ENCODE measurements at places on chromosomes 3 and 15.

GRCh38 chr15:99443768-99444446 lies 121.9 kb upstream of the MEF2A start:
- DNase-seq = no peak

- DNase-seq = no peak
Measured at GRCh38 chr15:80856809-80857377, 77.7 kb downstream of the CEMIP start.

DNA sequence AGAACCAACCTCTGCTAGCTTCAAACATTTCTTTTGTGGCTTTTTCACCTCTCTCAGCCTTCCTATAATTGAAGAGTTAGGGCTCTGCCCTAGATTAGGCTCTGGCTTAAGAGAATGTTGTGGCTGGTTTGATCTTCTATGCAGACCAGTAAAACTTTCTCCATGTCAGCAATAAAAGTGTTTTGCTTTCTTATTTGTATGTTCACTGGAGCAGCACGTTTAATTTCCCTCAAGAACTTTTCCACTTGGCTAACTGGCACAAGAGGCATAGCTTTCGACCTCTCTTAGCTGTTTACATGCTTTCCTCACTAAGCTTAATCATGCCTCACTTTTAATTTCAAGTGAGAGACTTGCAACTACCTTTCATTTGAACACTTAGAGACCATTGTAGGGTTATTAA lies 964.7 kb downstream of the ROBO2 start:
- DNase-seq = no peak

- no peak for DNase-seq
Measured at GRCh38 chr3:11581237-11582190, 62.2 kb downstream of the VGLL4 start.

DNA sequence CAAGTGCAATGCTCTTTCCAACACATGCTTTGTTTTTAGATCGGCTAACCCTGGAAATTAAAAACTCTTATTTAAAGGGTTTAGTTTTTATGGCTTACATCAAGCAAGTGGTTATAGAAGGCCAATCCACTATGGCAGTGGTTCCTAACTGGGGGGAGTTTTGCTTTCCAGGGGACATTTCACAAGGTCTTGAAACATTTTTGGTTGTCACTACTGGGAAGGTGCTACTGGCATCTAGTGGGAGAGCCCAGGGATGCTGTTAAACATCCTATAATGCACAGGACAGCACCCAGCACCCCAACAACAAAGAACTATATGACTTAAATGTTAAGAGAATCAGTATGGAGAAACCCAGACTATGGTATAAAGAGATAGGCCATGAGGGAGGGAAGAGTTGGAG lies 439.0 kb downstream of the NTRK3 start:
- DNase-seq = no peak

DNA sequence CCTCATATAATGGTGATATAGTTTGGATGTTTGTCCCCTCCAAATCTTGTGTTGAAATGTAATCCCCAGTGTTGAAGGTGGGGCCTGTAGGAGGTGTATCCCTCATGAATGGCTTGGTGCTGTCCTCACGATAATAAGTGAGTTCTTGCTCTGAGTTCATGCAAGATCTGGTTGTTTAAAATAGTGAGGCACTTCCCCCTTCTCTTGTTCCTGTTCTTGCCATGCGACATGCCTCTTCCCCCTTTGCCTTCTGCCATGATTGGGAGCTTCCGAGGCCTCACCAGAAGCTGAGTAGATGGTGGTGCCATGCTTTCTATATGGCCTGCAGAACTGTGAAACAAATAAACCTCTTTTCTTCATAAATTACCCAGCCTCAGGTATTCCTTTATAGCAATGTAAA lies 39.2 kb downstream of the REC114 start:
- no peak for DNase-seq

DNA sequence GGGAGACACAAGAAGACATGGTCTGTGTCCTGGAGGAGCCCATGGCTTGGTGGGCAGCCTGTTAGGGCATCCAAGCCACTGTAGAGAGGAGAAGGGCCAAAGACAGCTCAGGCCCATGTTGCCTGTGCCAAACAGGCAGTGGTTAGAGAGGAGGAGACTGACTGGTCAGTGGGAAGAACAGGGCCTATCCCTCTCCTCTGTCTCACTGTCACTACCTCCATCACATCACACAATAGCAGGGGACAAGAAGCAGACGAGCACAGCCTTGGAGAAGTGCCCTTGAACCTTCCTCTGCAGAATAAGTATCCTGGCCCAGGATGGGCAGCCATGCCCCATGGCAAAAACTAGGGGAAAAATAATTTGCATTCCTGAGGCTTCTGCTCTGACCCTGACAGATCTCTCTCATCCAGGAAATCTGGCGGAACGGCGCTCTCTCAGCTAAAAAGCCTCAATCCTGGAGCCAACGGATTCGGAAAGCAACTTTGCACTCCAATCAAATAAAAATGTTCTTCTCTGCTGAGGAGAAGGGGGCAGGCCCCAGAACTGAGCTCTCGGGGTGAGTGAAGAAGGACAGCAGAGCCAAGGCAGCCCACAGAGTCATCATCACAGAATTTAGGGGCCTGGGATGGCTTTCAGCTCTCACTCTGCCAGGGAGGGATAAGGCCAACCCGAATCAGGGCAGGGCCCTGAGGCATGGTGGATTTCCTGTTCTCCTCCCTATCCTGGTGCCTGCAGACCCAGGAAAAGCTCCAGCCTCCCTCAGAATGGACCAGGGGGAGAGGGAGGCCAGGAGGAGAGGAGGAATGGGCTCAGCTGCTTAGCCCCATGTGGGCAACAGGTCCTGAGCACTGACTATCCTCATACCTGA lies 1.6 kb downstream of the SHF start:
- no peak for DNase-seq

- no peak for DNase-seq
Measured at GRCh38 chr3:4748701-4749378, 230.4 kb upstream of the BHLHE40 start.

DNA sequence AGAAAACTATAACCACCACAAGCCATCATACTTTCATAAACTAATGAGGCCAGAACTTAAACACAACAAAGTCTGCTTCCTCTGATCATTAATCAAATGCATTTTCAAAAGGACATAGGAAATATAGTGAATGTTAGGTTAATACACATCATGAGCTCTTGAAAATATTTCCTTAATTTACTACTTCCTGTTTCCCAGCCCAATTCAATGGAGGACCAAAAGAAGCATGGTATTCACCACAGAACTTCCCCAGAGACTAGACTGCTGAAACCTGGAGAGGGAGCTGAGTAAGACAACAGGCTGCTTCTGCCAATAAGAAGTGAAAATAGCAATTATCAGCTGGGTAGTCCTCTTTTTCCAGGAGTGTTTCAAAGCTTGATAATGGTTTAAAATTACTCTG lies 250.3 kb downstream of the ULK4 start:
- no peak for DNase-seq

DNA sequence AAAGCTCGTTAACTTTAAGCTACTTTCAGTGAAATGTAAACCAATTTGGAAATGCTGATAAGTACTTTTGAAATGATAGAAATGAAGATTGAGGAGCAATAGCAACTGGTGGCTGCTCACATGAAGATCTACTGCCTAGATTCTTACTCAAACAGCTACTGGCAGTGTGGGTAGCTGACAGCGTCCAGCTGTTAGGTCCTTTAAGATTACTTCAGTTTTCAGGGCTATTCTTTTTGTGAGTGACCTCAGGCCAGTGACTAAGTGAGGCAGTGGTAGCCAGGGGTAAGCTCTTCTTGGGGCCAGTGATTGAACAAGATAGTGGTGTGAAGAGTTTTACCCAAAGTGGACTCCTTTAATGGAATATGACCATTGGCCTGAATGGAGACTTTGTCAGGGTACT lies 41.3 kb downstream of the NECTIN3 start:
- DNase-seq = no peak

DNA sequence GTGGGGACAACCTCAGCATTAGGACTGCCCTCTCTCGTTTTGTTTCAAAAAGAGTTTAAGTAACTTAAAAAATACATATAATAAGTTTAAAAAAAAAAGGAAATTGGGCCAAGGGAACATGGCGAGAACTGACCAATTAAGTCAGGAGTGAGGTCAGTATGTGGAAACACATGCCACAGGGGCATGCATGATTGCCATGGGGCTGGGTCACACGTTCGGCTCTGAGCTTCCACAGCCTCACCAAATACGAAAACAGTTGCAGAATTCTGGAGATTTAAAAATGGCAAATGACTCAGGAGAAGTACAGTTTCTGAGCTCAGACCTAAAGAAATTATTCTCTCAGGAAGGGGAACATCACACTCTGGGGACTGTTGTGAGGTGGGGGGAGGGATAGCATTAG lies 24.1 kb downstream of the PDE8A start:
- no peak for DNase-seq

GRCh38 chr15:42282344-42282743 lies 9.1 kb upstream of the TMEM87A start:
- no peak for DNase-seq

- DNase-seq = no peak
Measured at GRCh38 chr15:72161361-72162132, 36.0 kb downstream of the GRAMD2A start.

DNA sequence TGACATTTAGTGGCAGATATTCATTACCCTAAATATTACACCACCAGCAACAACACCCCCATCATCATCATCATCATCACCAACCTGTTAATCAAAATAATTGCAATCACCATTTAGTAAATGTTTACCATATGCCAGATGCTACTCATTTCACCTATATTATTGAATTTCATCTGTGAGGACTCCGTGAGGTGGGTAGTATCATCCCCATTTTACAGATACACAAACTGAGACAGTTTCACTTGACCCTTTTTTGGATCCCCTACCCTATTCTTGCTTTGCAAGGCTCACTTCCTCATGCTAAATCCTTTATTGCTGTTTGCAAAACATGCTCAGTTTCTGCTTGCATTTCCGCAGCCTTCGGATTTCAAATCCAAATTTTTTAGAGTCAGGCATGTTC lies 18.3 kb upstream of the DET1 start:
- DNase-seq = no peak

DNA sequence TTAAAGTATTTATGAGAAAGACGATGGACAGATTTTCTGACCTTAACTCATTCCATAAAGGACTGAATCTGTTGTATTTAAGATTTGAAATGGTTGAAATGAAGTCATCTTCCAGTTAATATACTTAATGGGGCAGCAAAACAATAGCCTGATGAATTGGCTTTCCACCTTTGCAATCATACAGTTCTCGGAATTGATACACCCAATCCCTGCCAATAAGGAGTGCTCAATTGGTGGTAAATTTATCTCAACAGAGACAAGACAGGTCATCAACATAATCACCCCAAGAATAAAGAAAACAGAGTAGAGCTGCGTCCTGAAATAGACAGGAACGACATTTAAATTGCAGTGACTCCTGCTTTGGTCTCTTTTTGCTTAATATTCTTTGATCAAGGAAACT lies 11.2 kb downstream of the ANXA2 start:
- DNase-seq = no peak

DNA sequence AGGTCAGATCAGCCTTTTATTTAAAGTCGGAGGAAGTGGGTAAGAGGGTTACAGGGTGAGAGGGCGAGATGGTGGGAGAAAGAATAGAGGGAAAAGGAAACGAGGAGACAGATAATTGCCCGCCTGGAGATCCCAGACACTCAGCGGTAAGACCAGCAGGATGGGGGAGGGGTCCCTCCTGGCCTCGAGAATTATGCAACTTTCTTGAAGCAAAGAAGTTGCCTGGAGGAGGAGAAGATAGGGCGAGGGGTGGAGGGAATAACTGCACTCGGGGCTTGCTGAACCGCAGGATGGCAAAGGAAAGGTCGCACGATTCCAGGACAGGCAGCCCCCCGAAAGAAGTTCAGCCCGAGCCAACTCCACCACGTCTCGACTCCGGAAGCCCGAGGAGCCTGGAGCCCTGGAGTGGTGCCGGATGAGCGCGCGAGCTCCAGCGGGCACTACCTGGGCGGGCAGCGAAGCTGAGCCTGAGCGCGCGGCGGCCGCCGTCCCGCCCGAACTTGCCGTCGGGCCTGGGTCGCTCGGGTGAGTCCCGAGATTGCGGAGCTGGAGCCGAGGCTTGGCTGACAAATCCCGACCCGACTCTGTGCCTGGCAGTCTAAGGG lies 402 bp downstream of the WWTR1 start:
- DNase-seq = no peak

DNA sequence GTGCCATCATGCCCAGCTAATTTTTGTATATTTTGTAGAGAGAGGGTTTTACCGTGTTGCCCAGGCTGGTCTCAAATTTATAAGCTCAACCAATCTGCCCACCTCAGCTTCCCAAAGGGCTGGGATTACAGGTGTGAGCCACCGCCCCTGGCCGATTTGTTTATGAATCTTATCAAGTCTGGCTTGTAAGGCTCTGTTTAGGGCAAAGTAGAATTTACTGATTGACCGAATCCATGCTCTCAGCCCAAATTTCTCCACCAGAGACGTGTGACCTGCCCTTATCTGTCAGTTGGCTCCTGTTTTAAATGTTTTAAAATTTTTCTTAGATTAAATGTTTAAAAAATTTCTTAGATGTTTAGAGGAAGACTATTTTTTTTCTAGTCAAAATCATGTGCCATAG lies 19.5 kb downstream of the RAD54L2 start:
- no peak for DNase-seq

GRCh38 chr15:75836959-75837334 lies 6.3 kb upstream of the UBE2Q2 start:
- DNase-seq = no peak

DNA sequence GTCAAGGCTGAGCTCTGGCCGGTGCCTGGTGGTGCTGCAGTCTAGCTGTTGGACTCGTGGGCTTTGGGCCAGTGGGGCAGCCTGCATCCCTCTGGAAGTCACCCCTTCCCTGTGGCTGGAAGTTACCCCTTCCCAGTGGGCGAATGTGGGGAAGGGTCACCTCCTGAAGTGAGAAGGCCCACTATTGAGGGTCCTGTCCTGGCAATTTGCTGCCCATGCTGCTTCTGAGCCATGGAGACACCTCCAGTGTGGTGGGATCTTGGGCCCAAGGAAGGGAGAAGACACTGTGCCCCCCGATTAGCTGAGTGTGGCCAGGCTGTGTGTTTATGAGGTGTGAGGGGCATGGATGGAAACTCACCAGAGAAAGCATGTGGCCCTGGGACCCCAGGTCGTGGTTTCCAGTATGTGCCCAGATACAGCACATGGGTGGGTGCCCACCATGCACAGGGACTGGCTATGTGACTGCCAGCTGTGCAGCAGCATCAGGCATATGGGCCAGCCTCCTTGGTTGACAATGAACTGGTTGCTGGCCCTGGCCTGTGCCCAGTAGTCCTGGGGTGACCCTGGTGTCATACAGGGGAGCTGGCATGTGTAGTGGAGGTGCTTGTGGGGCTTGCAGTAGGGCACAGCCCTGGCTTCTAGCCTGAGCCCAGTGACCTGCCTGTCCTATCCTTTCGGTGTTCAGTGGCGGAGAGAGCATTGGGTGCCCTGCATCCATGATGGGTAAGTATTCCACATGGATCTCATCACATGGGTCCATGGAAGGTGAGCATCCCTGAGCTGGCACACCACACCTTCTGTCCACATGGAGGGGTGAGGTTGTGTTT lies 221.2 kb downstream of the SNRPN start:
- DNase-seq = peak; percentile 4

- no peak for DNase-seq
Measured at GRCh38 chr3:40312661-40313226, 3.2 kb downstream of the EIF1B start.

- no peak for DNase-seq
Measured at GRCh38 chr15:99486371-99487336, 79.1 kb upstream of the MEF2A start.

Data from T-helper 17 cell (primary cell).